Left renal pelvis (tissue), 4 donors: ENCODE measurements at places on chromosomes 4 and X. TPM values are rescaled to one million over a fixed set of nuclear protein-coding genes. Genes with fewer than 3 reads are reported as not detected.

CNGA1 gene
- 3.9 TPM for polyA plus RNA-seq

PCDH7 gene
- 38.2 TPM for polyA plus RNA-seq

TLR6 gene
- 0.69 TPM for polyA plus RNA-seq

PNMA3 gene
- 14.4 TPM for polyA plus RNA-seq

IL13RA2 gene
- polyA plus RNA-seq, result 0.38 TPM

LUZP4 gene
- not detected for polyA plus RNA-seq

EMD gene
- 73.6 TPM for polyA plus RNA-seq

SYNPO2 gene
- 4.6 TPM for polyA plus RNA-seq

RHOXF2B gene
- polyA plus RNA-seq, result not detected

TNMD gene
- polyA plus RNA-seq, result 3.9 TPM

- DNase-seq, result no peak
These were observed 11.2 kb upstream of the AMOT start for GRCh38 chrX:112851806-112852205.

DNA sequence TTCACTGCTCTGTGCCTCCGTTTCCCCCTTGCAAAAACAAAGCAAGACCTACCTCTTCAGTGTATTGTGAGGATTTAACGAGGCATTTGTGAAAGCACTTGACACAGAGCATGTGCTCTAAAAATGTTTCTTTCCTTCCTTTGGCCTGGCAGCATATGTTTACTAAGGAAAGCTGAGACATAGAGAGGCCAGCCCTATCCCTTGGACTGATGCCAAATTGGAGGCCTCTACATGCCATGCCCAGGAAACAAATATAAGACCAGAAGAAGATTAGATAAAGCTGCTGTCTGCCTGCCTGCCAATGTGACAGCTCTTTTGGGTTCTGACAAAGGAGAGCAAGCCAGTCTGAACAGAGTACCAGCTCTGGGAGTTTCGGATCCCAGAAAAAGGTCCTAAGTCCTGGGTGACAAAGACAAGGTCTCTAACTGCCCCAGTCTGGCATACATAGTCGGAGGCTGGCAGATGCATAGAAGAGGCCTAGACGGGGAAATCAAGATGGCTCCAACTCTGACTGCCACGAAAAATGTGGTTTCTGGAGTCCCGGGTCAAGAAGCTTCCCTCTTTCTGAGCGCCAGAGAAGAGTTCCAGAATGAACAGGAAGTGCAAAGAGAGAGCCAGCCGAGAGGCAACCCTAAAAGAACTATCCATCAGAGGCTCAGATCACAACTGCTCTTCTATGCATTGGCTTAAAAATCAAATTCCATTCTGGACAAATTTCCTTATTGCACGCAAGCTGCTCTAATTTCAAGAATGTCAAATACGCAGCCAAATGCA, 25.8 kb downstream of the OTUD6A start:
- DNase-seq, result no peak

DNA sequence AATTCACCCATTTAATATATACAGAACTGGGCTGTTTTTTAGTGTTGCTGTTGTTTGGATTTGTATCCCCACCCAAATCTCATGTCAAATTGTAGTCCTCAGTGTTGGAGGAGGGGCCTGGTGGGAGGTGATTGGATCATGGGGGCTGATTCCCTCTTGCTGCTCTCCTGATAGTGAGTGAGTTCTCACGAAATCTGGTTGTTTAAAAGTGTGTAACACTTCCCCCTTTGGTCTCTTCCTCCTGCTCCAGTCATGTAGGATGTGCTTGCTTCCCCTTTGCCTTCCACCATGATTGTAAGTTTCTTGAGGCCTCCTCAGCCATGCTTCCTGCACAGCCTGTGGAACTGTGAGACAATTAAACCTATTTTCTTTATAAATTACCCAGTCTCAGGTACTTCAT, 141.6 kb upstream of the AADAT start:
- no peak for DNase-seq

GRCh38 chr4:3423952-3424351, 17.8 kb upstream of the HGFAC start:
- no peak for DNase-seq

- DNase-seq, result no peak
These were observed 10.5 kb upstream of the PGM2 start for GRCh38 chr4:37816006-37816405.

- no peak for DNase-seq
These were observed 287.5 kb downstream of the CAMK2D start for GRCh38 chr4:113474017-113474416.

DNA sequence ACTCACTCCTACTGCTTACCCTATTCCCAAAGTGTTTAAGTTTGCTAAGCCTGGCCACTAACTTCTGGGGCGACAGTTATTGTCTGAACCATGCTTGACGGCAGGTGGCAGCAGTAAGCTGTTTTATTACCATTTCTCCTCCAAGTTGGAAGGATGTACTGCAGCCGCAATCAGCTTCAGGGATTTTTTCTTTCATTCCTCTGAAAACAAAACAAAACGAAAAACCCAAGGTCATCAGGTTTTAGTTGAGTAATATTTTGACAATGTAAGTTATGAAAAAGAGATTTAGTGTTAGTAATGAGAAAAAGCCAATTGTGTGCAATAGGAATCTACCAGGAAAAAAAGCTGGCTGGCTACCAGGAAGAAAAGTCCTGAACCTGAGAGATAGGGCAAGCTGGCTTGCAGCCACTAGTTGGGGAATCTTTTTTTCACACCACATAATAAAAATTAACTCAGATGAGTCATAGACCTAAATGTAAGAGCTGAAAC, 13.2 kb upstream of the RAB9B start:
- DNase-seq, result peak; percentile 12

GRCh38 chr4:27020603-27021002, 160.0 kb downstream of the STIM2 start:
- no peak for DNase-seq

GRCh38 chr4:141467225-141467624, 169.2 kb upstream of the IL15 start:
- no peak for DNase-seq

- DNase-seq, result no peak
These were observed 117.2 kb downstream of the CFAP299 start for GRCh38 chr4:80452768-80453167.
